ENCODE measurements at places on chromosomes 16 and 17. TPM values are rescaled to one million over a fixed set of nuclear protein-coding genes. Genes with fewer than 3 reads are reported as not detected.

DNA sequence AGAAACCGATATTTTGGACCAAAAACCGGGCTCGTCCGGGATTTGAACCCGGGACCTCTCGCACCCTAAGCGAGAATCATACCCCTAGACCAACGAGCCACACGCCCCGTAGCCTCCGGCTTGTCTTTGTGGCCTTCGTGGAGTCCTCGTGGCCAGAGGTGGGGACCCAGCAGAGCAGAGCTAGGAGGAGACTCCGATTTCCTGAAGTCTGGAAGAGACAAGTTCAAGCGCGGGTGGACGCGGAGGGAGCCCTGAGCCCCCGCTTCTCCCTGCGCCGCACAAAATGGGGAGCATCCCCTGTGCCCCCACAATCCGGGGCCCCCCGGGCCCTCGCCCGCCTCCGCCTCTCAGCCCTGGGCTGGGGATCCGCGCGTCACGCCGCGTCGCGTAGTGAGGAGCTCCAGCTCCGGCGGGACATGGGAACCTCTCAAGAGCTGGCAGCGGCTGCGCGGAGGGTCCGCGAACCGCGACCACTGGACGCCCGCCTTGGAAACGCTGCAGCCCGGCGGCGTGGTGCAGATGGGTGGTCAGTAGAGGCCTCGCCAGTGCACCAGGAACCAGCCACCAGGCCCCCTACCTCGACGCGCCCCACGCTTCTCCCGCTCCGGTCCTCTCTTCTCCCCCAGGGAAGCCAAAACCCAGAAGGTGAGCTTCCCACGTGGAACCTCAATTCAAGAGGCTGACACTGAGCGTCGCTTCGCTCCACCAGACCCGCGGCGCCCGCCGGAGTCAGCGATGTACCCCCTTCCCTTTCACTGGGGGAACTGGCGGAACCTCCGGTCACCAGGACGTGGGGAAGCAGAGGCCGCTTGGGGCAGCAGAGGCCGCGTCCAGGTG is 5.2 kb upstream of the OR1F1 start:
- H3K36me3 ChIP-seq, result no peaks in the 10 kb centered on the region
- DNase-seq, result no peak
- no peaks in the 10 kb centered on the region for H3K27me3 ChIP-seq

GRCh38 chr16:4641895-4642294 is 17.3 kb downstream of the MGRN1 start:
- no peaks in the 10 kb centered on the region for H3K4me1 ChIP-seq
- H3K27me3 ChIP-seq, result no peaks in the 10 kb centered on the region
- no peak for DNase-seq
- H3K4me3 ChIP-seq, result no peak overlapping the region

- H3K27ac ChIP-seq, result no peak overlapping the region
- H3K36me3 ChIP-seq, result no peaks in the 10 kb centered on the region
- no peaks in the 10 kb centered on the region for H3K4me1 ChIP-seq
- no peak overlapping the region for H3K4me3 ChIP-seq
- no peaks in the 10 kb centered on the region for H3K27me3 ChIP-seq
Measured at GRCh38 chr16:85498607-85499006, 114.5 kb upstream of the GSE1 start.

DNA sequence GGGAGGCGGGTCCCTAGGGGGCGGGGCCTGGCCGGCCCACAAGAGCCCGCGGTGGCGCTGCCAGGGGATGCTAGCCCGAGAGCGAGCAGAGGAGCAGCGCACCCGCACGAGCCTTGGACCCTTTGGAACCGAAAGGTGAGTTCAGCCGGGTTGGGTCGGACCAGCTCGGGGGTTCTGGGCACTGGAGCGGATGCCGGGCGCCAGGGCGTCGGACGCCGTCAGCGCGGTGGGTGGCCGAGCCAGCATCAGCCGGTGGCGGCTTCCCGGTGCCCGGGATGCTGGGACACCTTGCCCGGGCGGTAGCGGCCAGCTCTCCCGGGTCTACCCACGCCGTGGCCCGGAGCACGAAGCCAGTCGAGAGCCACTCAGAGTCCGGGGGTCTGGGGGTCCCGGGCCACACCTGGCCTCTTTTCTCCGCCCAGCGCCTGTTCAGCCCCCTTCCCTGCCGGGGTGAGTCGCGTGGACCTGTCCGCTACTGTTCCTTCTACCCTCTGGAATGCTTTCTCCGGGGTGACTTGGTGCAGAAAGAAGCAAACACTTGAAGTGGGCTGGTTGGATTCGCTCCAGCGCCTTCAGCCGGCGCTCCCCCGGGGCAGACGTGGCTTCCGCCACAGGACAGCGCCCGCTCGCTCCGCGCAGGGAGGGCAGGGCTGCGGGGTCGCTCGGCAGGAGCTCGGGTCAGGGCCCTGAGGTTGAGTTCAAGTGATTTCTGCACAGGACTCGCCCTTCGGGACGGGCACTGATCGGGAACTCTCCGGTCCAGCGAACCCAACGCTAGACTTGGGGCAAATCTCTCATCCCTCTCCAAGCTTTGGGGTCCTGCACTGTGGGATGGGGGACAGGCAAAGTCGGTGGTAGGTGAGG is at the start of gene SCNN1G:
TSS of gene SCNN1G (plus strand) at position 67 of the 864 bp plus-strand sequence. CDS start 3,527 bp downstream, outside the sequence.
- H3K27me3 ChIP-seq, result no peaks in the 10 kb centered on the region
- no peak within 1 kb of the TSS for H3K27ac ChIP-seq
- H3K36me3 ChIP-seq, result no peaks in the 10 kb centered on the region

- no peak overlapping the region for H3K4me3 ChIP-seq
- H3K36me3 ChIP-seq, result no peaks in the 10 kb centered on the region
- H3K27me3 ChIP-seq, result no peaks in the 10 kb centered on the region
- H3K27ac ChIP-seq, result no peak overlapping the region
- no peaks in the 10 kb centered on the region for H3K4me1 ChIP-seq
- peak; percentile 78 for DNase-seq
Measured at GRCh38 chr16:81451753-81452680, 7.4 kb downstream of the CMIP start.

DNA sequence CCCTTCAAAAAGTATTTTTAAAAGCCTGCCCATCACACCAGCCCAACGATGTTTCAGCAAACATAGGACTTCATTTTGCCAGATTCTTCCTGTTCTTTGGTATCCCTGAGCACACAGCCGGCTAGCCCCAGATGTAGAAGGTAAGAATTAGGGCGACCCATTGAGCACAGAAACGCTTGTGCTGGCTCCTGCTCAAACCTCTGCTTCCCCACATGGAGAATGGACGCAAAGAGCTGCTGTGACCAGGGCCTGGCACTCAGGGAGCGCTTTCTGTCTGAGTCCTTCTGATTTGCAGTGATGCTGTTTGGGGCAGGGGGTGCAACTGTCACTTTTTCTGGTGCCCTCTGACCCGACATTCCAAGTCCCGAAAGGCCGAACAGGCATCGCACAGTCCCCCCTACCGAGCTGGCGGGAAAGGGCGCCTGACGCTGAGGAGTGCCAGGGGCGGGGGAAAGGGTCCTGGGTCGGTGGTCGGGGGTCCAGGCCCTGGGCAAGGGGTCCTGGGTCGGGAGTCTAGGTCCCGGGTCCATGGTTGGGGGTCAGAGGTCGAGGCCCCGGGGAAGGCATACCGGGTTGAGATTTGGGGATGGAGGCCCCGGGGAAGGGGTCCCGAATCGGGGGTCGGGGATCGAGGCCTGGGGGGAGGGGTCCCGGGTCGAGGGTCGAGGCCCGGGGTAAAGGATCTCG is 930 bp downstream of the CHMP1A start:
- H3K27ac ChIP-seq, result no peak overlapping the region
- peak; percentile 50 for DNase-seq
- H3K36me3 ChIP-seq, result no peaks in the 10 kb centered on the region
- peaks cover 3% of the 10 kb centered on the region for H3K4me1 ChIP-seq

GRCh38 chr17:78998311-78999055 is 11.1 kb downstream of the CANT1 start:
- no peak overlapping the region for H3K4me3 ChIP-seq
- peaks cover 3% of the 10 kb centered on the region for H3K4me1 ChIP-seq
- peaks cover 2% of the 10 kb centered on the region for H3K36me3 ChIP-seq
- no peak overlapping the region for H3K27ac ChIP-seq

DNA sequence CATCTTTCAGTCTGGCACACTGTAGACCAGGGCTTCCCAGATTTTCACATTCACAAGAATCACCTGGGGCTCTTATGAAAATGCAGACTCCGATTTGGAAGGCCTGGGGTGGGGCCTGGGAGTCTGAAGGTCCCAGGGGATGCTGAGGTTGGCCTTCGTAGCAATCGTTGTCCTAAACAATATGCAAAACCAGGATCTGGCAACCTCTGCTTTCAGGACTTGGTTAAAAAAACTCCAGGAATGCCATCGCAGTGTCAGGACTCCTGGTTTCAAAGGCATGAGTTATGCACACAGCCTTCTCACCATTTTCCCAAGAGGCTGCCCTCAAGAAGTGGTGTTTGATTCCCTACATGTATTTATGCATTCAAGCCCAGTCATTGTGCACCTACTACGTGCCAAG is 6.7 kb downstream of the CLEC19A start:
- H3K4me3 ChIP-seq, result no peak overlapping the region
- H3K27me3 ChIP-seq, result no peaks in the 10 kb centered on the region
- H3K4me1 ChIP-seq, result no peaks in the 10 kb centered on the region

DNA sequence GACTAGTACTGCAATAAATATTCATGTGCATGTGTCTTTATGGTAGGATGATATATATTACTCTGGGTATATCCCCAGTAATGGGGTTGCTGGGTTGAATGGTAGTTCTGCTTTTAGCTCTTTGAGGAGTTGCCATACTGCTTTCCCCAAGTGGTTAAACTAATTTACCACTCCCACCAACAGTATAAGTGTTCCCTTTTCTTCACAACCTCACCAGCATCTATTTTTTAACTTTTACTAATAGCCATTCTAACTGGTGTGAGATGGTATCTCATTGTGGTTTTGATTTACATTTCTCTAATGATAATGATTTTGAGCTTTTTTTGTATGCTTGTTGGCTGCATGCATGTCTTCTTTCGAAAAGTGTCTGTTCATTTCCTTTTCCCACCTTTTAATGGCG is 32.9 kb downstream of the ITGAM start:
- no peak overlapping the region for H3K27ac ChIP-seq
- H3K4me1 ChIP-seq, result no peaks in the 10 kb centered on the region
- DNase-seq, result no peak
- no peaks in the 10 kb centered on the region for H3K27me3 ChIP-seq

- H3K4me1 ChIP-seq, result no peaks in the 10 kb centered on the region
- no peaks in the 10 kb centered on the region for H3K27me3 ChIP-seq
- no peak overlapping the region for H3K27ac ChIP-seq
- H3K36me3 ChIP-seq, result no peaks in the 10 kb centered on the region
Measured at GRCh38 chr17:77542551-77543490, 402.1 kb downstream of the SEC14L1 start.

- H3K4me3 ChIP-seq, result no peak overlapping the region
- no peaks in the 10 kb centered on the region for H3K36me3 ChIP-seq
- no peaks in the 10 kb centered on the region for H3K27me3 ChIP-seq
- no peak overlapping the region for H3K27ac ChIP-seq
- no peak for DNase-seq
Measured at GRCh38 chr17:7460850-7461660, 16.2 kb downstream of the CHRNB1 start.

DNA sequence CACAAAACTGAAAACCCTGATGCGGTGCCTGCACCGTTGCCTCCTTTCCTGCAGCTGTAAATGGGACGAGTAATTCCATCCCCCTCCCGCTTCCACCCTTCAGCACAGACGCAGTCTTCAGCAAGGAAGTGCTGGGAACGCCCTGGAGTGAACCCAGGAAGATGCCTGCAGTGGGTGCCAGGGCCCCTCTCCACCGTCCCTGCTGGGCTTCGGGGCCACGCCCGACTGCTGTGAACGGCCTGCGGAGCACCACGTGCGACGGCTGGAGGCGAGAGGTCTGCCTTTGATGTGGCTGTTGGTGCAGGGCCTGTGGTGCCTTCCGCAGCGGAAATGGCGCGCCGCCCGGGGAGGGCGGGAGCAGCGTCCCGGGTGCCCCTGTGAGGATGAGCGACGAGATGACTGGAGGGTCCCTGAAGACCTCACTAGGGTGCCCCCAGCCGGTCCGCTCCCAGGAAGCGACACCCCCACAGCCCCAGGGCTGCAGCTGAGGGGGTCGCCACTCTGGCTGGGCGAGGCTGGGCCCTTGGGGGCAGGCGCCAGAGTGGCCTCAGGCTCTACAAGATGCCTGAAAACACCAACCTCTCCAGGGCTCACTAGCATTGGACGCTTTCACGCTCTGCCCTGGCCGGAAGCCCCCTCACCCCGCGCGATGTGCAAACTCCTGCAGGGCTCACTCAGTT is 749 bp upstream of the MC1R start:
- H3K36me3 ChIP-seq, result no peaks in the 10 kb centered on the region
- no peaks in the 10 kb centered on the region for H3K4me1 ChIP-seq
- peak; percentile 88 for DNase-seq
- no peak overlapping the region for H3K4me3 ChIP-seq
- H3K27ac ChIP-seq, result no peak overlapping the region
- H3K27me3 ChIP-seq, result no peaks in the 10 kb centered on the region

DNA sequence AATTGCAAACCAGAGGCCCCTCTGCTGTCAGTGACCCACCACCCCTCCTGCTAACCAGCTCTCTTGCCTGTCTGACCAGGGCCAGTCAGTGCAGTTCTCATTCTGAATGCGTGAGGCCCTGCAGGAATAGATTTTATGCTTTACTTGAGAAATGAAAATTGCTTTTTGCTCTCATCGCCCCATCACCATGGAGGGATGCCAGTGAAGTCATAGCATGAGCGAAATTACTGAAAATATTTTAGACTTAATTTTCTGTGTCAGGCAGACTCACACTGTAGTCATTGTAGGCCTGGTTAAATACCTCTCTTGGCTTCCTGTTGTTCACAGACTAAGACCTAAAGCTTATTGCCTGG is 490.5 kb upstream of the CDH5 start:
- no peak overlapping the region for H3K27ac ChIP-seq
- no peak for DNase-seq
- H3K4me1 ChIP-seq, result no peaks in the 10 kb centered on the region
- no peaks in the 10 kb centered on the region for H3K36me3 ChIP-seq
- H3K4me3 ChIP-seq, result no peak overlapping the region

- H3K4me3 ChIP-seq, result no peak overlapping the region
- H3K27ac ChIP-seq, result no peak overlapping the region
- no peaks in the 10 kb centered on the region for H3K36me3 ChIP-seq
- H3K4me1 ChIP-seq, result no peaks in the 10 kb centered on the region
- no peak for DNase-seq
Measured at GRCh38 chr17:74478420-74479100, 12.1 kb downstream of the CD300A start.

Gene TMEM100
- total RNA-seq, result 6.7 TPM

Gene KCTD19
- 0.12 TPM for total RNA-seq

Gene TP53TG3F
- not detected for total RNA-seq

Gene PYDC1
- total RNA-seq, result not detected

Gene SLC4A1
- total RNA-seq, result 1.5 TPM

Gene TOM1L1
- 23.2 TPM for total RNA-seq

Gene PKMYT1
- total RNA-seq, result 1.5 TPM

Gene MYO15B
- total RNA-seq, result 279 TPM

Gene HAS3
- total RNA-seq, result 1.3 TPM
